ENCODE measurements at places on chromosomes 13 and 19. TPM values are rescaled to one million over a fixed set of nuclear protein-coding genes. Genes with fewer than 3 reads are reported as not detected.

DNA sequence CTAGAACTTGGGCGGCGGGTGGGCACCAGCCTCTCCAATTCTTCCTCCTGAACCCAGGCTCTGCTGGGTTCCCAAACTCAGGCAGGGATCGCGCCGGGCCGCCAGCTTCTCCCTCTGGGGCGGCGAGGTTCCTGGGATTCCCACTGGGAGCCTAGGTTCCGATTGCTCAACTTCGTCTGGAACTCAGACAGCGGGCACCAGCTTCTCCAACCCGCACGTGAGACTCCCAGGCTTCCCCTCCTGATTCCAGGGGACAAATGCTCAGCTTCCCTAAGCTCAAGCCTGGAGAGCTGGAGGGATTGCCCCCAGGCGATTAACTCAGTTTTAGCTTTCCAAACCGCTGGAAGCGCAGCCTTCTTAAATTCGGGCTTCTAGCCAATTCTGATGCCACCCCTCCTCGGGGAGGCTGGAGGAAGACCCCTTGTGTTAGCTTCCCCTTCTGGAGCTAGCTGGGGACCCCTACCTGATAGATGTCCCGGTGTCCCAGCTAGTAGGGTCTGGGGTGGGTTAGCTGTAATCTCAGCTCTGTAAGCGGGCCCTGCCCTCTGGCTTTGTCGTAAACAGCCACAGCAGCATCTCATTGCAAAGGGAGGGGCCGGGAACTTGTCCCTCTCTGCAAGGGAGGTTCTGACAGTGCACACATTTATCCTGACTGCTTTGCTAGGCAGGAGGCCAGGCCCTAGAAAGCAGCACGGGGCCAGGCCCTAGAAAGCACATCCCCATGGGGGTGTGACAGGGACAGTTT lies 671 bp downstream of the MCOLN1 start:
- DNase-seq, result no peak

GRCh38 chr13:62643799-62644524 lies 1228.3 kb upstream of the PCDH20 start:
- DNase-seq, result no peak

DNA sequence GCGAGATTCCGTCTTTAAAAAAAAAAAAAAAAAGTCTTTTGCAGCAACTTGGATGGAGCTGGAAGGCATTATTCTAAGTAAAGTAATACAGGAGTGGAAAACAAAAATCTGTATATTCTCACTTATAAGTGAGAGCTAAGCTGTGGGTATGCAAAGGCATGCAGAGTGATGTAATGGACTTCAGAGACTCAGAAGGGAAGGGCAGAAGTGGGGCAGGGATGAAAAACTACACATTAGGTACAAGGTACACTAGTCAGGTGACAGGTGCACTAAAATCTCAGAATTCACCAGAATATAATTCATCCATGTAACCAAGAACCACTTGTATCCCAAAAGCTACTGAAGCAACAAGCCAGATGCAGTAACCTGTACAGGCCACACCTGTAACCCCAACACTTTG lies 2.0 kb downstream of the GP6 start:
- DNase-seq, result no peak

- DNase-seq, result no peak
These were observed 81.5 kb upstream of the SLC7A1 start for GRCh38 chr13:29676941-29677452.

- peak; percentile 77 for DNase-seq
These were observed 572.8 kb downstream of the PCDH9 start for GRCh38 chr13:66657165-66657881.

N4BP2L2 gene
- total RNA-seq, result 71.2 TPM

GRCh38 chr13:108968566-108968965 lies 339.2 kb downstream of the MYO16 start:
- no peak for DNase-seq

Data from lung microvascular endothelial cell (primary cell).